AG20443 (cell line): ENCODE measurements at places on chromosomes 7 and 10.
A peak's percentile ranks its signal among the peaks of the same experiment; 100 is the strongest.

DNA sequence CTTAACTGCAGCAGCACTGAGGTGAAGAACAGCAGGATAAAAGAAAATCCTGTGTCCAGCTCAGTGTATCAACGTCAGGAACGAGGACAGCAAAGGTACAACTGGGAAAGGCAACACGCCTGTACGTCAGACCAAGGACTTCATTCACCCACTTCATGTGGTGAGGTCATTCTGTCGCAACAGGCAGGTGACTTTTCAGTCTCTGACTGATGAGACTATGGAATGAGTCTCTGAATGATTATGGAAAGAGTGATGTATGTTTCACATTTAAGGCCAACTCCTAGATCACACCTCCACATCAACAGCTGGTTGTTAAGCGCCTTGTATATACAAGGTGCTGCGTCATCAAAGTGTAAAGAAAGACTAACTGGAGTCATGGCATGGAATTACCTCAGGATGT, 297.6 kb upstream of the SP8 start:
- DNase-seq: no peak

DNA sequence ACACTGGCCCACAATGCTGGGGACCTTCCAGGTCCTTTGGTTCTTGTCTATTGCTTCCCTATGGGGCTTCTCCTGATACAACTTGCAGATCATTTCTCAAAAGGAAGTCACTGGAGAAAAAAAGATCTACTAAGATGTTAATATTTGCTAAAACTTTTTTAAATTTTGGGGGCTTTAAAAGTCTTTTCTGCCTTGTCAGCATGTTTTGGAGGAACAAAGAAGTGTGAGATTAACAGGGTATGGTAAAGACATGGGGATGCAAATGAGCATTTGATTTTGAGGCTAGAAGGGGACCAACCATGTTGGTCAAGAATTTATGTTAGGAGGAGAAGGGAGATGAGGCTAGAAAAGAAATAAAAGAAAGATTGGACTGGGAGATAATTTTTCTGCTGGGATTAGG, 515.4 kb downstream of the HTR7 start:
- no peak for DNase-seq

- no peak for DNase-seq
Measured at GRCh38 chr10:98272656-98273055, 4.7 kb upstream of the LOXL4 start.

- no peak for DNase-seq
Measured at GRCh38 chr10:50634479-50634878, 10.7 kb upstream of the SGMS1 start.

GRCh38 chr7:3146571-3147226, 103.0 kb upstream of the CARD11 start:
- no peak for DNase-seq

DNA sequence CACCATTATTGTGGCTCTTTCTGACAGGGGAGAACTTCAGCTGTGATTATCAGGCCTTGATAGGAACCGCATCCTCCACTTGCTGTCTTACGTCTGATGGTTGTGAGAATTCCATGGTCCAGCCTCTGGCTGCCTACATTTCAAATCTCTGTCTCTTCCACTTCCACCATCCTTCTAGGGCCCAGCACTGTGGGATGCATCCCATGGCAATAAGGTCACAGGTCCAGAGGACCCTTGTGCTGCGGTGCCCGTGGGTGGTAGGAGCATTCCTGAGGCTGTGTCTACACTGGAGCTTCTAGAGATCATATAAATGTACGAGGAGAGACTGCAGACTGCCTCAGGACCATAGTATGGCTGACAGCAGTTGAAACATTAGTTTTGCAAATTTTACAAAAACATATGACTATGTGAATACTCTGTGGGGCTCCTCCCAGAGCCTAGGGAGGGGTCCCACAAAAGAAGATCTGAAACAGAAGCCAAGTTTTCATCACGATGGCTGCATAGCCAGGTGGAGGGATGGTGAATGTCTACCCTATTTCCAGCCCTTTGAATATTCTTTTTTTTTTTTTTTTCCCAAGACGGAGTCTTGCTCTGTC, 11.8 kb downstream of the CALML3 start:
- no peak for DNase-seq

DNA sequence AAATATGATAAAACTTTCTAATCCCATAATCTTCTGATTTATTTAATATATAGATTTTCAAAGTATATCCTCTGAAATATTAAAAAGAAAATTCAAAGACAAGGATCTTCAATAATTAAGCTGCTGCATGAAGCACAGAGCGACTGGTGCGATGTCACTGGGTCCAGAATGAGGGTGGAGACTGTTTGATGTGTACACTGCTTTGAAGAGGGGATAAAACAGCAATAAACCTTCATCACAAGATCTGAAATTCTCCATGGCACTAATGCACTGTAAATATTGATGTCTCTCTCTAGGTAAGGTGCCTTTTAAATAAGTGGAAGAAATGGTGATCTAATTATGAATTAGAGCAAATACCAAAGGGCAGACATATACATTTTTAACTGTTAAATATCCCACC, 337.8 kb downstream of the PARD3 start:
- no peak for DNase-seq

DNA sequence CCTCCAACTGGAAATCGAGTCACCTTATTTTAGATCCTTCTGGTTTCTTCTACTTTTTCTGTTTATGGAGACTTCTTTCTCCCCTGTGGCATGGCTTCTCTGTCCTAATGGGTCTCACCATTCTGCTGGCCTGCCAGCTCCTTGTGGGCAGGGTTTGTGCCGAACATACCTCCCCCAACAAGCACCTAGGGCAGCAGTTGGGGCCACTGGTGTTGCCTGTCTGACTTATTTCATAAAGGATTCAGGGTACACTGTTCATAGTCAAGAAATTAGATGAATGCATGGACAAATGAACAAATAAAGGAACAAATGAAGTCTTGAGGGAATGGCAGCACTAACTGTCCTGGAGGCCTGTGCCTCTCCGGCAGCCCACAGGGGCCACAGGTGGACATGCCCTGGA, 55.6 kb upstream of the DOCK1 start:
- no peak for DNase-seq

GRCh38 chr10:46096446-46096845, 50.4 kb upstream of the MSMB start:
- peak; percentile 58 for DNase-seq

DNA sequence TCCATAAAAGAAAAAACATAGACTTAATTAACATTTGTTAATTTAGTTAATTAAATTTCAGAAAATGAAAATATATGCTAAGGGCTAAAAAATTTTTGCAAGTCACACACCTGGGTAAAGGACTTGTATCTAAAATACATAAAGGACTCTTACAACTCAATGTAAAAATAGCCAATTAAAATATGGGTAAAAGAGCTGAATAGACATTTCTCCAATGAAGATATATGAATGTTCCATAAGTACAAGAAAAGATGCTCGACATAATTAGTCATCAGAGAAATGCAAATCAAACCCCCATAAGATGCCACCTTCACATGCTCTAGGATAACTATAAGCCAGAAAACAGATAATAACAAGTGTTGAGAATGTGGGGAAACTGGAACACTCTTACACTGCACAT, 144.4 kb upstream of the NOBOX start:
- no peak for DNase-seq

DNA sequence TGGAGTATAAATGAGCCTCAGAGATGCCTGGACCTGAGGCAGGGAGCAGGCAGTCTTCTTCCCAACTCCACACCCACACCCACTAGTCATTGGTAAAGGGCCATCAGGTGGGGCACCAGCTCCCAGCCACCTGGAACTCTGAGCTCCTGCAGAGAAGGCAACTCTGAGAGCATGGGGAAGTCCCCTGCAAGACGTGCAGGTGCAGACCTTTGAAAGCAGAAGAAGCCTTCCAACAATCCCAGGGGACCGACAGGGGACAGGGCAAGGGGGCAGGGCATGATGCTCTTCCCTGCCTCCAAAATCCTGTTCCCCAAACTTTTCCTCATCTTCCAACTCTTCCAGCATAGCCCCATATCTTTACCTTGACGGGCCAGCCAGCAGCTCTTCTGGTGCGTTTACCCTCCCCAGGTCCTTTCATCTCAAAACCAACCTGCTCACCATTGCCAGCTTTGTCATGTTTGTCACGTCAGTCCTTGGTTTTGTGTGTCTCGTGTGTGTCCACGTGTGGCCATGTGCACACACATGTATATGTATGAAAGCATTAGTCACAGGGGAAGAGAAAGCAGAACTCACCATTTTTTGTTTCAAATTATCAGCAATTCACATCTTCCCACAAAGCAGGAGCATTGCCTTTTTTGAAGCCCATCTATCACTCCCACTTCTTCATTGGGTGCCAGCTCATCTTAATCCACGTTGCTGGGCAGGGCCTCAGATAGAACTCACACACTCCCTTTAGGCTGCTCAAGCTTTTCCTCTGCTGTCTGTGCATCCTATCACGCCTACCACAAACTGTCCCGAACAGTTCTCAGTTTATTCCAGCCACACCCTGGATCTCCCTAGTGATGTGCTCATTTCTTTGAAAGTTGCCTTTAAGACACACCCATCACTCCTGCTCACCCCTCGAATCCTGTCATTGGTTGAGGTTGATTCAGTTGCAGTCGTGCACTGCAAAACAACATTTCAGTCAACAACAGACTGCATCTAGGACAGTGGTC, 41.0 kb upstream of the AMPH start:
- DNase-seq: no peak

GRCh38 chr10:81108516-81109199, 571.0 kb downstream of the SH2D4B start:
- DNase-seq: no peak

- no peak for DNase-seq
Measured at GRCh38 chr7:152395112-152395511, 40.7 kb downstream of the KMT2C start.

DNA sequence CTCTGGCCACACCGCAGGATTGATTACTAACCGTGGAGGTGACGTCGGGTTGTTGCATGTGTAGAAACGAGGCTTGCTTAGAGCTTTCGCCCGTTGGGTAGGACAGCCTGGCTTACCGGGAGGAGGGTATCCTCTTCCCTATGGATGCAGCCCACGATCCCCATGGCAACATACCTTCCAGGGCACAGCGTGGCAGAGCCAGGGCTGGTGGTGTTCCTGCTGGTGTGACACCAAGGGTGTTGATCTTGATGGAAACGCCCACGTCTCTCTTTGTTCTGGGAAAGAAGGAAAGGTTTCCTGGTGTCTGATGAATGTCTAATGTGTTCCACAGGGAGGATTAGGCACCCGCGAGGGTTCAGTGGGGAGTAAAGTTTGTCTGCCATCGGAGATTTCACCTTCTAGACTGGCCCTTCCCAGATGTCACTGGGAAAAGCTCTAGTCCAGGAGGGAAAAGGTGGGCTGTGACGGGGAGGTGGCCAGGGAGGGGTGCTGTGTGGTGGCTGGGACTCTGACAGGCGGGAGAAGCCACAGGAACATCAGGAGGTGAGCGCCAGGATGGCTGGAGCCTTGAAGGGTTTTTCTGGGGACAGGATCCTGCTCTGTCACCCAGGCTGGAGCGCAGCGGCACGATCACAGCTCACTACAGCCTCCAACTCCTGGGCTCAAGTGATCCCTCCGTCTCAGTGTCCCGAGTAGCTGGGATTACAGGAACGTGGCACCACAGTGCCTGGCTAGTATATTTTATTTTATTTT, 102.1 kb downstream of the CUX1 start:
- no peak for DNase-seq

DNA sequence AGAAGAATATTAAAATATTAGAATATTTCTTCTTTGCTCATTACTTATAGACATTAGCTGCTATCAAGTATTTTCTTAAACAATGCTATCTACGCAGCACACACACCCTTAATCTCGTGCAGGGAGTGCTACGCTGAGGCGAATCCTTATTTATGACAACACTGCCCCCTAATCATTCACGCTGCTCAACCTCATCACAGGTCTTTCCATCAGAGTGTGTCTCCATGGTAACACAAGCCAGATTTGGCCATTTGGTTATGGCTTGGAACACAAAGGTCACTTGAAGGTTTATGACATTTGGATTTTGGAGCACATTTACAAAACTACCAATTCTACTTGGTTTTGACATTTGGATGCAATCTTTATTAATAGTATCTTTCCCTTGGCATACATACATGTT, 45.4 kb upstream of the MYO3A start:
- no peak for DNase-seq

DNA sequence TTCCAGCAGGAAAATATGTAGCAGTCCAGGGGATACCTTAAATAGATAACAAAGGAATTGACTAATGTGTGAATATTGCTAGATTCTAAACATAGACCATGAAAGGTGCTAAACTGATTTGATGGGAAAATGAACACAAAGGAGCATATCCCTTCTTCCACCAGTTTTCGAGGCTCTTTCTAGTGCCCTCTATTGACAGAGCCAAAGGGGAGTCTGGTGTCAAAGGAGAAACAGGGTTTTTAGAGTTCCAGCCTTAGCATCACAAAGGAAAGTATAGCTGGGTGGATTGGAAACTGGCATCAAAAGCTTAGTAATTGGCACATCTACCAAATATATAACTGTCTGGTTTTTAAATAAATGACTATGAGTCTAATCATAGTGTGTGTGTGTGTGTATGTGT, 636.8 kb downstream of the ETV1 start:
- no peak for DNase-seq

DNA sequence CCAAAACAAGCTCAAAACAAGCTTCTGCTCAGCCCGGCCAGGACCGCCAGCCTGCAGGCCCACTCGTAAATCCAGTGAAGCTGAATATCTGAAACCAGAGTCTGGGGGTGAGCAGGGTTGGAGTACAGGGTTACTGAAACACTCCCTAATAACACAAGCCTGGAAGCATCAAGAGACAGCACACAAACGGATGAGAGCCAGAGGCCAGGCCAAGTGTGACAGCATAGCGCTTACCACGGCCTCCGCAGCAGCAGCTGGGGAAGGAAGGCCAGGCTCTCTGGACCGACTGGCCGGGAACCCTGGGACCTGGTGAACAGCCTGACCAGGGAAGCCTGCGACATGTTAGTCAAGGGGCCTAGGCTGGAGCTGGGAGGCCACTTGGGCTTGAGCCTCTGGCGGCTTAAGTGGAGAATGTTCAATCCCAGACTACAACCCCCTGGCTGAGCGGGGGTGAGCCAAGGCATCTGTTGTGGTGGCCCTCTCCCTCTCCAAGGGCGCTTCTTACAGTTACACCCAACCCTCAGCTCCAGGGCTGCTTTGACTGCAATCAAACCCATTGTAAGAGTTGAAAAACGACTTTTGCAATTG, 21.7 kb upstream of the RNF32 start:
- DNase-seq: no peak

DNA sequence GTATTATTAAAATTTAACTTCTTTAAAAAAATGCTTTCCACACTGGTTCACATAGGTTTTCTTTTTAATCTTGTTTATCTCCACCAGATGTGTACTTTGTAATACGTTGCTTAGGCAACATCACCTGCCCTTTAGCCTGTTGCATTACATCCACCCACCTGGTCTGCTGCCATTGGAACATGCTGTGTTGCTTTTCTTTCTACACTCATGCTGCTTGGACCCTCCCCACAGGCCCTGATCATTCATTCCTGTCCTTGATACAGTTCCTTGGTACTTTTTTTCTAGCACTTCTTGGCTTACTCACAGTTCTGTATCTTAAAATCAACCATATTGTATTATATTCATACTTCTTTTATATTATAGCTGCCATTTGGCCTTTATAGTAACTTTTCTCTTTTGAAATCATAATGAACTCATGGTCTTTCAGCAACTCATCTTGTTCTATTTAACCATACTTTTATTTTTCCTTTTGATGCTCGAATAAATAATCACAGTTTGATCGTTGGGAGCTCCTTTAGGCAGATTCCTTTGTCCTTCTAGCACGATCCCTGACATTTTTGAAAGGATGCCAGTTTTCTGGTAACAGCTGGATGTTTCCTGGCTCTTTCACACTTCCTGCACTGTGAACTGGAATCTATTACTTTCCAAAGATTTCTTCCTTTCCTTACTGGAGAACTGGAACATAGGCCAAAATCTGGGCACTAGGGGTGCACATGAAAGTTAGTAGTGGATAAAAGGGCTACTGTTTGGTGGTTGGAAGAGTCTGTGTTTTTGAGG, 125.1 kb downstream of the CDK14 start:
- peak; percentile 65 for DNase-seq
